ENCODE measurements at places on chromosomes 6 and 20. TPM values are rescaled to one million over a fixed set of nuclear protein-coding genes. Genes with fewer than 3 reads are reported as not detected.

The RBBP8NL gene
- total RNA-seq, result not detected

DNA sequence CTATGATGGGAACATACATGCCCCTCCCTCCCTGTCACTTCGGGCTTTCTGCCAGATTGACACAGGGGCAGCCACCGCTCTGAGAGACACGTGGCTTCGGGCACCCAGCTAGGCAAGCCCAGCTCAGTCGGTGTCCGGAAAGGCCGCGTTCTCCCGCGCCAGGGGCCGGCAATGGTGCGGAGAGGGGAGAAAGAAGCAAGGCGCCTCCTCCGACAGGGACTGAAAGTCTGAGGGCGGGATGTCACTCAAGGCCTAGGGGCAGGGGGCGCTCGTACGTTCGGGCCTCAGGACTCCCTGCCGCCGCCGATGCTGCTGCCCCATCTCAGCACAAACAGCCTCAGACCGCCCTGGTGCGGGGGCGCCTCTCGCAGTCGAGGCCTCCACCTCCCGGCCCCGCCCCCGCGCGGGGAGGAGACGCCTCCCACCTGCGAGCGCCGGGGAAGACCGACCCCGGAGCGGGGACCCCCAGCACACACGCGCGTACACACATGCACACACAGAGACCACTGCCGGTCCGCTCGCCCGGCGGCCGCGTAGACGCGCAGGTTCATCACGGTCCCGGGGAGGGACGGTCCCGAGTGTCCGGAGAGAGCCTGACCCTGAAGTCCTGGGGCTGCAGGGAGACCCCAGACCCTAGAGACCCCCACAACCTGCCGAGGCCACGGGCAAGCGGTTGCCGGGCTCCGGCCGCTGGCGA, 1.9 kb downstream of the GRM4 start:
- DNase-seq, result no peak

- DNase-seq, result no peak
Observed at GRCh38 chr20:60271597-60271996, 313.4 kb downstream of the CDH26 start.

GRCh38 chr6:159062564-159062945, 17.8 kb upstream of the TAGAP start:
- no peak for DNase-seq

- DNase-seq, result no peak
Observed at GRCh38 chr6:79863566-79863965, 83.8 kb downstream of the ELOVL4 start.

- no peak for DNase-seq
Observed at GRCh38 chr6:84779380-84779779, 15.0 kb upstream of the TBX18 start.

The CAGE1 gene
- not detected for total RNA-seq

DNA sequence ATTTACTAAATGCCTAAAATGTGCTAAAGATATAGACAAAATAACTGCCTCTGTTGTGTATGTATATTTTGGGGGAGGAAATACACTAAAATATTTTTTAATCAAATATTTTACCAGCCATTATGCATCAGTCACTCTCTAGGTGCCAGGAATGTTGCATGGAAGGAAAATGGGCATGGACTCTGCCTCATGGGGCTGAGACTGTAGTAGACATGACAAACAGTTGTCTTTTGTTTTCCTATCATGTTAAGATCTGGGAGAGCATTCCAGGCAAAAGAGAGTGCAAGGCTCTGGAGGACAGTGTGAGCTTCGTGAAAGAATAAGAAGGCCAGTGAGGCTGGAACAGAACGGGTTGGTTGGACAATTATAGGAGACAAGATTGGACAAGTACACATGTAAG, 26.5 kb downstream of the HLA-DOB start:
- DNase-seq, result no peak

GRCh38 chr20:20237093-20237959, 130.6 kb upstream of the INSM1 start:
- DNase-seq, result no peak

DNA sequence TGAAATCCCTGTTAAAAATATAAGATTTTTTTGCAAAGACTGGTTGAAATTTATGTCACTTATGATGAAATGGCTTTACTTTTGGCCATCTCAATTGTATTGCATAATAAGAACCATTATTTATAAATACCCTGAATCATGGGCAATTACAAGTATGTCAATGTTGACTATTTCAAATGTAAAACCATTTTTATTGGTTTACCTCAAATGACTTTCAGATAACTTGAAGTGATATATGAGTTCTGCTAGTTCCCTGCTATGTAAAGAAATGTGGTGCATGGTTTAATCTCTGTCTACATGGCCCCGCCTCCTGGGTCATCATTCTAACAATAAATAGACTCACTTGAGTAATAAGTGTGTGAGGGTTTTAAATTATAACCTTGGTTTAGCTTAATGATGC, 275.6 kb upstream of the PREP start:
- DNase-seq, result no peak

The LMBRD1 gene
- total RNA-seq, result 50.0 TPM

DNA sequence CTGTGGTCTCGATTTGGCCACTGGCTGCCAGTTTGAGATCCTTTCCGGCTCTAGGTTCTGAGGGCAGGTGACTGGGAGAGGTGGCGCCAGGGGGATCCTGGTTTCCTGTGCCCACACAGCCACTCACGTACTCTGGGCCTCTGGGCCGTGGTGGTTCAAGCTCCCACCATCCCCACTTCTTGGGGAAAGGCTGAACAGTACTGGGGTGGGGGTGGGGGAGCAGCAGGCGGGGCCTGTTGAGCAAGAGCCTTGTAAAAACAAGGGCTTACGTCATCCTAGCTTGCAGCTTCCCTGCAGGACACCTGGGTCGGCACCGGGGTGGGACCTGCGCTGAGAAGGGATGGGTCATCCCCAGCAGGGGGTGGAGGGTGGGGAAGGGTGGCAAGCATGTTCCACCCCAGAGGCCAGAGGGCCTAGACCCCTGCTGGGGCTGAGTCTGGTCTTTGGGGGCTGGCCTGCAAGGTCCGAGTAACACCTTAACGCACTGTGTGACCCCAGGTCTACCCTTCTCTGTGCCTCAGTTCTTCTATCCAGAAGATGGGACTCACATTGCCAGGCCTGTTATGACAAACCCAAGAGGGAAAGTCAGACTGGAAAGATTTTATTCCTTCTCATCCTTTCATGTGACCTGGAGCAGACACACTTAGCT, 3.1 kb upstream of the CEBPB start:
- no peak for DNase-seq

The UNC5CL gene
- 0.54 TPM for total RNA-seq

DNA sequence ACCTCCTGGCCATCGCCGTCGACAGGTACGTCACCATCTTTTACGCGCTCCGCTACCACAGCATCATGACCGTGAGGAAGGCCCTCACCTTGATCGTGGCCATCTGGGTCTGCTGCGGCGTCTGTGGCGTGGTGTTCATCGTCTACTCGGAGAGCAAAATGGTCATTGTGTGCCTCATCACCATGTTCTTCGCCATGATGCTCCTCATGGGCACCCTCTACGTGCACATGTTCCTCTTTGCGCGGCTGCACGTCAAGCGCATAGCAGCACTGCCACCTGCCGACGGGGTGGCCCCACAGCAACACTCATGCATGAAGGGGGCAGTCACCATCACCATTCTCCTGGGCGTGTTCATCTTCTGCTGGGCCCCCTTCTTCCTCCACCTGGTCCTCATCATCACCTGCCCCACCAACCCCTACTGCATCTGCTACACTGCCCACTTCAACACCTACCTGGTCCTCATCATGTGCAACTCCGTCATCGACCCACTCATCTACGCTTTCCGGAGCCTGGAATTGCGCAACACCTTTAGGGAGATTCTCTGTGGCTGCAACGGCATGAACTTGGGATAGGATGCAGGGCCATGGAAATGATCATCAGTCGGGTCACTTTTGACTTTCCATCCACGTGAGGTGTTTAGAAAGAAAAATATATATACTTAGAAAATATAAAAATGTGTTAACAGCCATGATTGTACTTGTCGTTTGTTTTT, 868 bp downstream of the MC3R start:
- DNase-seq, result no peak

The QRSL1 gene
- total RNA-seq, result 9.9 TPM

- no peak for DNase-seq
Observed at GRCh38 chr6:109009962-109010704, 84.5 kb downstream of the SESN1 start.

The GTSF1L gene
- total RNA-seq, result not detected

The OR2H2 gene
- total RNA-seq, result not detected

DNA sequence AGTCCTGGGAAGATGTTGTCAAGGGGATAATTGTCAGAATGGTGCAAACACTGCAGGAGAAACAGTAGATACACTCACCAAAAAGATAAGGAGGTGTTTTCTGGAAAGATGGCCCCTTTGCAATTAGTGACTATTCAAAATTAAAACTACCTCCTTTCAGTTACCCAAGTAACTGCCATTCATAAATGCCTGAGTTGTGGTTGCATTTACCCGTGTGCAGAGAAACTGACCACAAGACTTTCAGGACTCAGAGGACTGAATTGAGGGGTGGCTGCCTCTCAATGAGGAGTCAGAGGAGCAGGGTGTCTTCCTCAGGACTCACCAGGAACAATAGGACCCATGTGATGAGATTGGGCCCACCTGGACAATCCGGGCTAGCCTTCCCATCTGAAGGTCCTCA, 39.0 kb downstream of the GCM1 start:
- no peak for DNase-seq

The SPINT3 gene
- not detected for total RNA-seq

DNA sequence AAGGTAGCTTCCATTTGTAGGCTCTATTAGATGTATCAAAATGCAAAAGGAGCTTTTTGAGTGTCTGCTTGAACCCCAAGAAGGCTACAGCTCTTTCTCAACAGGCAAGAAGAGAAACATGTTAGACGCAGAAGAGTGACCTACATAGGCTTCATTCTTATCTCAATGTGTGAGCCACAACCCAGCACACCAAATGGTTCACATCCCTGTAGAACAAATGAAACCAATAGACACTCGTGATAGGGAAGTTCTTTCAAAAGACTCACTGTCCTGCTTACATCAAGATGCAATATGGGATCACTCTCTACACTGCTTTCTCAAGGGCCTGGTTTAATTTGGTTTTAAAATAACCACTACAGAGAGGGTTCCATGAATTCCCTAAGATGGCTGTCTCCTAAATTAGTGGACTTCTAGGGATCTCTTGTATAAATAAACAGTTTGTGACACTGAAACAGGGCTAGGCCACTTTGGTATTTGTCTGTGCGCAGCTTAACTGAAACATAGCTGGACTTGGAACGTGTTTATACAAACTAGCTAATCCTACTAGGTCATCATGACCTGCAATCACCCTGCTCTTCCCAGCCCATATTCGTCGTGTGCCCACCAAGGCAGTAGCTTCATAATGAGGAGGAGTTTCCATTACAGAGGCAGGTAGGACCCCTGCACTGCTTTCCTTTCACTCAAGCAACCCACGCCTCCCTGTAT, 225.4 kb upstream of the PREP start:
- no peak for DNase-seq

The ZKSCAN3 gene
- 5.6 TPM for total RNA-seq

The PPP1R3G gene
- 5.8 TPM for total RNA-seq

- no peak for DNase-seq
Observed at GRCh38 chr6:47714802-47715201, 16.4 kb downstream of the ADGRF4 start.

- DNase-seq, result no peak
Observed at GRCh38 chr20:33719277-33719988, 677 bp downstream of the PXMP4 start.

The CLDN20 gene
- total RNA-seq, result not detected

The CTAGE9 gene
- not detected for total RNA-seq

The LRRC1 gene
- 6.4 TPM for total RNA-seq

DNA sequence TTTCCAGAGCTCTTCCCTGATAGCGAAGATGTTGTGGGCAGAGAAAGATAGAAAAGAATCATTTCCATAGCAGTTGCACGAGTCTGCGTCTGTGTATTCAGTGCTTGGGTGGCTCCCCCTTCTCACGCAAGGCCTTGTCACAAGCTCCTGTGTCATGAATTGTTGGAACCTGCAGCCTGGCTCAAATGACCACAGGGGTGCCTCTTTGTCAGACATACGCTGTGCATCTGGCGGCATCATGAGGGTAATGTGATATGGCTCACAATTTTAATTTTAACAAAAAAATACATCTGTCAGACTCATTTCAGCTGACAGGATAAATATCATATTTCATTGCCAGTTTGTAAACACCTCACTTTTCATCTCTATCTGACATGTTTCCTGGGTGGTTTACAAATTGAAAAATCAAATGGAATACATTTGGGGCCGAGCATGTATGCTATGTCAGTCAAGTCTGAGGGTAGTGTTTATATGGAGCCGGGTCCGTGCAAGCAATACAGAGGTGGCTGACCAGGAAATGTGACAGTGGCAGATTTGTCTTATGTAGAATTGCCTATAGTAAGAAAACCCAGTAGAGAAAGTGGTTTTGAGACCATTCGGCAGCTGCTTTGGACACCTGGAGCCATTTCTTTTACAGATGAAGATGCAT, 90.9 kb downstream of the CAP2 start:
- peak; percentile 28 for DNase-seq

DNA sequence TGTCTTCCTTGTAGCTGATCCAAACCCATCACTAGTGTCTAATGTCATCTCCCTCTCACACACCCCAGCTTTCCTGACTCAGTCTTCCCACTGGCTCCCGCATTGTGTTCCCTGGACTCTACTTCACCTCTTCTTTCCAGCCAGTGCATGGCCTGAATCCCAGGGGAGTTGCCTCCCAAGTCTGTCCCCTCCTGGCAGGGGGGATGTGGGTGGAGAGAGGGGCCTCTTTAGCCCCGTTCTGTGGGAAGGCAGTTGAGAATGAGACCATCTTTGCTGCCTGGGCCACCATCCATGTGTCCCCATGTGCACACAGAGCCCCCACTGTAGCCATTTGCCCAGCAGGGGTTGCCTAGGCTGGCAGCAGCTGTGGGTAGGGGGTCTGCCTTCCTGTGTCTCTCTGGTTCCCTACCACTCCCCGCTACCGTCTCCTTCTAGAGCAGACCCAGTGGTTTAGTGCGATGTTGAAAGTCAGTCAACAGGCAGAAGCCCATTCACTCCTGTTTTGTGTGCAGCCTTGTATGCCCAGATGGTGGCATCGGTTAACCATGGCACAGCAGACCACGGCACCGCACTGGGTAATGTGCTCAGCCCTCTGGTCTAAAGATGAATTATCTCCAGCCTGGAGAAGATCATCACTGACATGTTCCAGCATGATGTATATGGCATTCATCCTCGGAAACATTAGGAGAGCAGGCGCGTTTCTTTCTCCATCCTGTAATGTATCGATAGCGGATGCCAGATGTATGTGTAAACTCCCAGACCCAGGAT, 178.8 kb upstream of the SNX9 start:
- no peak for DNase-seq

- no peak for DNase-seq
Observed at GRCh38 chr20:63829945-63830835, 874 bp downstream of the ZBTB46 start.

Data from heart left ventricle (tissue), 16 donors.